ENCODE measurements at places on chromosomes 2 and 18. TPM values are rescaled to one million over a fixed set of nuclear protein-coding genes. Genes with fewer than 3 reads are reported as not detected.

SIX2 gene
- total RNA-seq, result not detected

STEAP3 gene
- 15.4 TPM for total RNA-seq

IL37 gene
- not detected for total RNA-seq

CCDC85A gene
- total RNA-seq, result not detected

TXNDC9 gene
- 35.3 TPM for total RNA-seq

NEU2 gene
- total RNA-seq, result not detected

APCDD1 gene
- total RNA-seq, result not detected

ATP6V1C2 gene
- not detected for total RNA-seq

TIGD1 gene
- 2.5 TPM for total RNA-seq

CAVIN2 gene
- total RNA-seq, result 25.4 TPM

MGAT4A gene
- not detected for total RNA-seq

OTX1 gene
- 0.32 TPM for total RNA-seq

METTL4 gene
- total RNA-seq, result 5.9 TPM

NEB gene
- total RNA-seq, result under 0.01 TPM

SERPINB7 gene
- not detected for total RNA-seq
